ENCODE measurements at places on chromosomes 3 and 15. TPM values are rescaled to one million over a fixed set of nuclear protein-coding genes. Genes with fewer than 3 reads are reported as not detected.
A peak's percentile ranks its signal among the peaks of the same experiment; 100 is the strongest.

CFAP100 gene
- not detected for total RNA-seq

TMEM207 gene
- not detected for total RNA-seq

DNA sequence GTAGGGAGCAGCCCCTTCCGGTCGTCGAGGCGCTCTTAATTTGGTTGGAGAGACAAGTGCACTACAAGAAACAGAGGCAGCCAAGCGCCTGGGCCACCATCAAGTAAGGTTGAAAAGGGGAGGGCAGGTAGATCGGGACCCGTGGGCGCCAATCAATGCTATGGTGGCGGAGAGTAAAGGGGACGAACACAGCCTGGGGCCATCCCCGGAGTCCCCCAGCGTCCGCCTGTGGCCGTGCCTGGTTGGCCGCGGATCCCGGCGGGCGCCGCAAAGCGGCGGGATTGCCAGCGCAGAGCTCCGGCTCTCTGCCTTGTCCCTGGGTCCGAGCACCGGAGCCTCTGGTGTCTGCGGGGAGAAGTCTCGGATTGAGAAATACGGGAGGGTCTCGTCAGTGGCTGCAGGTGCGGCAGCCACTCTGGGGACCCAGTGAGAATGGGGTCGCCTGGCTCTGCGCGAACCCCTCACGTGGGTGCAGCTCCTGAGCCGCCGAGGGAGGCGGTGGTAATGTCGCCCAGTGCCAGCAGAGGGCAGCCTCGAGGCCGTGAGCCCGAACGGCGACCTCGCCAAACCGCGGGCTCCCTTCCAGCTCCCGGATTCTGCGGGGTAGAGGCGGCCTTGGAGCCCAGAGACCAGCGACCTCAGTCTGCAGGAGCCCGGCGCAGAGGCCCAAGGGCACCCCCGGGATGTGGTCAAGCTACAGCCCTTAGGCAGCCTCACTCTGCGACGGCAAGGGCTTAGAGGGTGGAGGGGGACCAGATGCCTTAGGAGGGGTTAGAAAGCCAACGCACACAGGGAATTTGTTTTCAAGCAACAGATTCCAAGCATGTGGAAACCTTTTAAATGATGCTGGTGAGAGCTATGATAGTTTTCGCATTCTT is 10.8 kb downstream of the FOXL2 start:
- peak overlapping the region; percentile 45 for H3K4me3 ChIP-seq
- H3K27me3 ChIP-seq, result no peaks in the 10 kb centered on the region
- DNase-seq, result no peak
- peak overlapping the region; percentile 75 for H3K27ac ChIP-seq

DNA sequence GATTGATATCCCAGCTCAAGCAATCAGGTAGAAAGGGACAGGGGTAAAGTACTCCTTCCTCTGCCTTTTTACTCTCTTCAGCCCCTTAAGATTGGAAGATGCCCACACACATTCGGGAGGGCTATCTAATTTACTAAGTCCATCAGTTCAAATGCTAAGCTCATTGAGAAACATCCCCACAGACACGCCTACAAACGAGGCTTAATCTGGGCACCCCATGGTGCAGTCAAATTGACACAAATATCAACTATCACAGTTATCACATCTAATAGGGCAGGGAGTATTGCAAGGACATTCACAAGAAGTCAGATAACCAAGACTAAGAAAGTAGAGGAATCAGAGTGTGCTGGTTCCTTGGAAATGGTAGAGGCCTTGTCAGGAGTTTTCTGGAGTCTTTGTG is 437.8 kb upstream of the AZI2 start:
- no peak for DNase-seq
- H3K27ac ChIP-seq, result no peak overlapping the region
- H3K4me3 ChIP-seq, result no peak overlapping the region

CELF6 gene
- total RNA-seq, result not detected

- no peak for DNase-seq
- H3K27ac ChIP-seq, result no peak overlapping the region
- H3K4me1 ChIP-seq, result no peaks in the 10 kb centered on the region
- no peaks in the 10 kb centered on the region for H3K36me3 ChIP-seq
These were observed 605.8 kb upstream of the NAALADL2 start for GRCh38 chr3:174253196-174253823.

DNA sequence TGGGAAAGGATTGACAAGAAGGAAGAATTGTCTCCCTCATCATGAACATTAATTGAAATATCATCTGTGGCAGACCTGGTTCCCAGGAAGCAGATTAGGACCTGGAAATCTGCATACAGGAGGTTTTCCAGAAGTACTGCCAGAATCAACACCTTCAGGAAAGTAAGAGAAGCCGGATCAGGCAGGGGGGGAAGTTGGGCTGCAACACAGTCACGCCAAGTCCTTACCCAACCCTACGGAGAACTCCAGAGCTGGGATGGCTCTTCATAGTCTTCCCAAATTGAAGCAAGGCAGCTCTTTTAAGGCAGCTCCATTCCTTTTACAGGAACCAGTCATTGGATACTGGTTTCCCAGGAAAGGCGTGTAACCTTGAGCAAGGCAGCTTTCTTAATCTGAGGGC is 35.2 kb upstream of the BFSP2 start:
- no peak for DNase-seq
- H3K27me3 ChIP-seq, result peaks cover 3% of the 10 kb centered on the region
- no peaks in the 10 kb centered on the region for H3K36me3 ChIP-seq
- no peaks in the 10 kb centered on the region for H3K4me1 ChIP-seq
- H3K4me3 ChIP-seq, result no peak overlapping the region

GRCh38 chr3:1068985-1069384 is 23.8 kb upstream of the CNTN6 start:
- H3K4me1 ChIP-seq, result no peaks in the 10 kb centered on the region
- H3K36me3 ChIP-seq, result no peaks in the 10 kb centered on the region
- H3K4me3 ChIP-seq, result no peak overlapping the region
- no peaks in the 10 kb centered on the region for H3K27me3 ChIP-seq
- H3K27ac ChIP-seq, result no peak overlapping the region
